ENCODE measurements at places on chromosomes 11 and 22.

GRCh38 chr11:93804879-93805278 is 20.8 kb downstream of the MED17 start:
- DNase-seq = no peak

DNA sequence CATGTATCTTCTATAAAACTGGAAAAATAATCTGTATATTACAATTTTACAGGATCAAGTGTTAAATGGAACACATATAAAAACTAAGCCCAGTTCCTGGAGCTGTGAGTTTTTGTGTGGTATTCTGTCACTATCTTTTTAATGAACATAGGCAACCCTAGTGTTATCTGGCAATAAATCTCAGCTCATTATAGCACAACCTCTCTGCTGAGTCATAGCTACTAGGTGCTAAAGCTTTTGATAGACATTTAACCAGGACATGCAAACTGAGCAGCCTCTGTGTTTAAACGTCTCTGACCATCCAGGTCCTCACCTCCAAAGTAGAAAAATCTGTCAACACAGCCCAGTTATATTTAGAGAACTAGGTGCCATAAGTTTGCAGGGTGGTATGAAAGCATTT is 91.0 kb upstream of the CARD18 start:
- DNase-seq = no peak

DNA sequence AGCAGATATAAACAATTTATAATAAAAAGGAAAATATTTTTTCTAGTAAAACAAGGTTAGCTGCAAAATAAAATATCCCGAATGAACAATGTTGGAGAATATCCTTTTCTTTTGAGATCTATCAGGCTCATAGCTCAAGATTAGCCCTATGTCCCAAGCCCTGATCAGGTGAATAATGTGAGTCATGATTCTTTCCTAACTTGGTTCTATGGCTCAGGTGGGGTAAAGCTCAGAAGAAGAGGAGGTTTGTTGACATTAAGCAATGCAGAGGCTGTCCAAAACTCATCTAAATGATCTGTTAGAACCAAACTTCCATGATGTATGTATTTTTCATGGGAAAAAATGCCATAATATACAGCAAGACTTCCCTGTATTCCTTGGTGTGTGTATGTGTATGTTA is 86.1 kb downstream of the TRIM44 start:
- DNase-seq = no peak

GRCh38 chr11:124762624-124763155 is 600 bp upstream of the ESAM start:
- no peak for DNase-seq

- DNase-seq = no peak
Measured at GRCh38 chr11:7427733-7428132, 57.6 kb upstream of the OLFML1 start.

GRCh38 chr22:19057999-19058491 is 64.2 kb downstream of the DGCR2 start:
- DNase-seq = no peak

Measured in hematopoietic multipotent progenitor cell treated with erythropoietin and hydrocortisone succinate and interleukin-3 and kit ligand, for 8 days (in vitro differentiated cells).